M059J (cell line): ENCODE measurements at places on chromosomes 13 and 19.
A peak's percentile ranks its signal among the peaks of the same experiment; 100 is the strongest.

DNA sequence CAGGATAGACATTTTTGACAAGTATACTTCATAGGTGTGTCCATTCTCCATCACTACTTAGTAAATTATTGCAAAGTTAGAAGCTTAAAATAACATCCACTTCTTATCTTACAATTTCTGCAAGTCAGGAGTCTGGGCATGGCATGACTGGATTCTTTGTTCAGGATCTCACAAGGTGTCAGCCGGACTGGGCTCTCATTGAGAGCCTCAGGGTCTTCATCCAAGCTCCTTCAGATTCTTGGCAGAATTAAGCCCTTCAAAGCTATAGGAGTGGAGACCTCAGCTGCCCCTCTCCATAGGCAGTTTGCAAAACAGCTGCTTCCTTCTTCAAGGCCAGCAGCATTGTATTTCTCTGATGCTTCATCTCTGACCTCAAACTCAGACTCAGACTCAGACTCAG, 9.1 kb upstream of the SIN3B start:
- no peak for DNase-seq

GRCh38 chr19:35648017-35648961, at the start of gene COX6B1:
Gene COX6B1, plus strand, starts transcription at chr19:35648323. Its CDS starts 2,921 bp downstream, at chr19:35651244.
- DNase-seq: peak; percentile 99

DNA sequence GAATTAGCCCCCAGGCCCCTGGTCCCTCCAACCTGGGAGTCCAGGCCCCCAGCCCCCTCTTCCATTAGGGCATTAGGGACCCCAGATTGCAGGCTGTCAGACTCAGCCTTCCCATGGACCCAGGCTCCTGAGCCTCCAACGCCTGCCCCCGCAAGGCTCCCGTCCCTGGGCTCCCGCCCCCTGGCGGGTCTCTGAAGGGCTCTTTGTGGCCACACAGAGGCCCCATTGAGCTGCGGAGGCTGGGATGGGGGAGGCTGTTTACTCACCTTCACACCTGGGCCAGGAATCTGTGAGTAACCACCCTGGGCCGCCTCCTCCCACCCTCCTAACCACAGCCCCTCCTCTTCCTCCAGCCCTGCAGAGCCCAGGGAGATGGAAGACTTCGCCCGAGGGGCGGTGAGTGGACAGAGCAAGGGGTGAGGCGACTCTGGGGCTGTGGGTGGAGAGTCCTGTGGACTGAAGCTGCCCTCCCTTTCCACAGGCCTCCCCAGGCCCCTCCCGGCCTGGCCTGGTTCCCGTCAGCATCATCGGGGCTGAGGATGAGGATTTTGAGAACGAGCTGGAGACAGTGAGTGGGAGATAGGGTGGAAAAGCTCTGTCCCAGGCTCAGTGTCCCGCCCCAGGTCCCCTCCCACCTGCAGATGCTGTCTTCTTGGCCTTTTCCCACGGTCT, 4.9 kb downstream of the ARHGEF1 start:
- DNase-seq: peak; percentile 97

- no peak for DNase-seq
These were observed 1.2 kb downstream of the RAB11B start for GRCh38 chr19:8391198-8392016.

- DNase-seq: no peak
These were observed 3.9 kb upstream of the KBTBD6 start for GRCh38 chr13:41136396-41137031.

- DNase-seq: no peak
These were observed 31.3 kb upstream of the FOXO1 start for GRCh38 chr13:40697711-40698110.

GRCh38 chr19:19542507-19542906, 4.4 kb downstream of the CILP2 start:
- DNase-seq: no peak

- DNase-seq: no peak
These were observed 4.6 kb downstream of the ZNF444 start for GRCh38 chr19:56145698-56146097.

DNA sequence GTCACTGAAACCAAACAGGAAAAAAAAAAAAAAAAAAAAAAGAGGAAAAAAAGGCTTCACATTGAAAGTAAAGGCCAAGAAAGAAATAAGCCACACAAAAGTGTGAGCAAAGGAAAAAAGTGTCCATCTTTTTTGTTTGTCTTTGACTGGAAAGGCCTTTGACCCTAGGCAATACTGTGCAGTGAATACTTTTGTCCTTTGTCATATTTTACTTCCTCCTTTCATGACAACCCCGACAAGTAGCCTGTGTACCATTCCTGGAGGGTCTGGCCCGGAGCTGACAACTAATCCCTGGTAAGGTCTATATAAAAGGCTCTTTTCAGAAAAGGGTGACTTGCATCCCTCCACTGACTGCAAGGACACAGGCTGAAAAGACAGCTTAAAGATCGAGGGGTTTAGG, 12.9 kb upstream of the MICU2 start:
- DNase-seq: peak; percentile 12

DNA sequence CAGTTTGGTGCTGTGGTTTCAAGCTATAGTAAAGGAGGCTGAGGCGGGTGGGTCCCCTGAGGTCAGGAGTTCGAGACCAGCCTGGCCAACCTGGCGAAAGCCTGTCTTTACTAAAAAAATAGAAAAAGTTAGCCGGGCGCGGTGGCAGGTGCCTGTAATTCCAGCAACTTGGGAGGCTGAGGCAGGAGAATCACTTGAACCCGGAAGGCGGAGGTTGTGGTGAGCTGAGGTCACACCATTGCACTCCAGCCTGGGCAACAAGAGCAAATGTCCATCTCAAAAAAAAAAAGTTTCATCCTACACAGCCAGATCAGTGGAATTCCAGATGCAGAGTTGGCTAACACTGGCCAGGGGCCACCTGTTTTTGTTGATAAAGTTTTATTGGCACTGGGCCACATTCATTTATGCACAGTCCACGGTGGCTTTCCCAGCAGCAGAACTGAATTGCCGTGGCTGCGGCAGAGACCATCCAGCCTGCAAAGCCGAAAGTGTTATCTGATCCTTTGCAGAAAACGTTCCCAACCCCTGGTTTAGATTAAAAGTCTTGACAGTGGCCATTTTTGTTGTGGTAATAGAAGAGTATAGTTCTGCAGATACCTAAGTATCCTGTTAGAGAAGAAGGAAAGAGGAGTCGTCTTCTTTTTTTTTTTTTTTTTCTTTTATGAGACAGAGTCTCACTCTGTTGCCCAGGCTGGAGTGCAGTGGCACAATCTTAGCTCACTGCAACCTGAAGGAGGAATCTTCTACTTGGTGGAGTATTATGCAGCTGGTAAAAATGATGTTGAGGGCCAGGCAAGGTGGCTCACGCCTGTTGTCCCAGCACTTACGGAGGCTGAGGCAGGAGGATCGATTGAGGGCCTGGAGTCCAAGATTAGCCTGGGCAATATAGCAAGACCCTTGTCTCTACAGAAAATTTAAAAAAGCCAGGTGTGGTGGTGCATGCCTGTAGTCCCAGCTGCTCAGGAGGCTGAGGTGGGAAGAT, 8.7 kb downstream of the NCLN start:
- DNase-seq: no peak

- DNase-seq: no peak
These were observed 2.7 kb downstream of the SIPA1L3 start for GRCh38 chr19:37909661-37910199.

GRCh38 chr13:24127116-24127631, 33.3 kb upstream of the SPATA13 start:
- no peak for DNase-seq

DNA sequence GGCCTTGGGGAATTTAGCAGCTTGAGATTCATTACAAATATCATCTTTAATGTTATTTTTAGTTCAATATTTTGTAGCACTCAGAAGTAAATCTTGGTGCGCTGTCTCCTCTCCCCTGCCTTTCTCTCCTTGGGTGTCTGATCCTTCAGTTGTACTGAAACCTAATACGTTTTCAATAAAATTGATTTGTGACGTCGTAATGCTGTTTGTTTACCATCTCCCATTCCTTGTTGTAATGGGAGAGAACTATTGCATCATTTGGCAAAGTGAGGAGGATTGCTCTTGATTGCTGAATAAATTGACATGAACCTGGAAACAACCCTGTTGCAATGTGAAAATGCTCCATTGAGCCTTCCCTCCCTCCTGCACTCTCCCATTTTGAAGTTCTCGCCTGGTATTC, 43.2 kb upstream of the TSHZ3 start:
- no peak for DNase-seq

GRCh38 chr19:11137542-11138384, 17.8 kb downstream of the SPC24 start:
- DNase-seq: peak; percentile 94

DNA sequence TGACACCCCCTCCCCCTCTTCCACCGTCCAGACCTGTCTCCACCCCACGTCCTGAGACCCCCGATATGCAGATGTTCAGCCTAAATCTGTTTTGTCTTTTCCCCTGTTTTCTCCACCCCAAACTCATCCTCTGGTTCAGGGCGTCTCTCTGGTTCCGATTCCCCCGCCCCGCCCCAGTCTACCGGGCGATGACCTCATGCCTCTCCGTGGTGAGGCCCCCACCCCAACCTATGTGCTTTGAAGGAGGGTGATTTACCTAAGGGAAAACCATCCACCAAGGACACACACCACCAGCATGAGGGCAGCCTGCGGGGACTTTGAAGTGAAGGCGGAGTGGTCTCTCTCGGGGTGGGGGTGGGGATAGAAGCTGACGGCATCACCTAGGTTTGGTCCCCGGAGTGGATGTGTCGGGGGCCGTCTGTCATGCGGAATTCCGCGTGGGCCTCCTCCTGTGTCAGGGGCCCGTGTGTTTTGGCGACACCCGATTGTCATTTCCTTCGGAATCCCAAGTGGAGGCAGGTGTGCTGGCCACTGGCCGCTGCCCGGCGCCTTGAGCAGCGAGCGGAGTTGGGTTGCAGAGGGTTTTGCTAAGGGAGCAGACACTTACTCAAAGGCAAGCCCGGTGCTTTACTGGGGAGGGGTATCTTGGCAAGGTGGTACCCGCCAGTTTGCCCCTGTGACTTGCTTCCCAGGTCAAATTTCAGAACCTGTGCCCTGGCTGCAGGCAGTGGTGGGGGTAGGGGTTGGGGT, 1.4 kb downstream of the FZR1 start:
- no peak for DNase-seq

- DNase-seq: no peak
These were observed 63.5 kb downstream of the ALOX5AP start for GRCh38 chr13:30798776-30799355.

DNA sequence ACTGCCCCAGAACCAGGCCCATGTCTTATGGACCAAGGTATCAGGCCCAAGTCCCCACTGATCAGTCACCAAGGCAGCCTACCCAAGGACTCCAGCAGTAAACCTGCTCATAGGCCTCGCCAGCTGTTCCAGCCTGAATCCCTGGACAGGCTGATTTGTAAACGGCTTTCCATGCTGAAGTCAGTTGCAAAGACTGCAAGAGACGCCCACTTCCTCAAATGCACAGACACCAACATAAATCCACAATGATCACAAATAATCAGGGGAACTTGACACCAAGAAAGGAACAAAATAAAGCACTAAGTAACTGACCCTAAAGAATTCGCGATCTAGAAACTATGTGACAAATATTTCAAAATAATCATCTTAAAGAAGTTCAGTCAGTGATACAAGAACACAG, 75.2 kb downstream of the RXFP2 start:
- no peak for DNase-seq

GRCh38 chr13:45258334-45258675, 57.5 kb upstream of the KCTD4 start:
- peak; percentile 57 for DNase-seq

DNA sequence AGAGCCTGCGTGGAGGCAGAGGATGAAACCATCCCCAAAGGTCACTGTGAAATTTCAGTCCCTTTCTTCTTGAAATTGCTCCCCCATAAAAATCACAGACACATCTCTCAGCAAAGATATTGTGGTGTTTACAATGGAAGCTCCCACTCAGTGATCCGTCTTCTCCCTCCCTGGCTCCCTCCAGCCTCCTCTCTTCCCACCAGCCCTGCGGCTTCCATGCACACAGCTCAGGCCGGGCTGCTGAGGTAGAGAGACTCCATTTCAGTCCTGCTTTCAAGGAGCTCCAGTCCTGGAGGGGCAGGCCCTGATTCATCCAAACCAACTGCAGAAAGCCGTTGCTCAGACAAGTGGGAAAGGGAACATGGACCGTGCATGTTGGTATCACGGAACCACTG, 24.0 kb upstream of the MIER2 start:
- DNase-seq: no peak

DNA sequence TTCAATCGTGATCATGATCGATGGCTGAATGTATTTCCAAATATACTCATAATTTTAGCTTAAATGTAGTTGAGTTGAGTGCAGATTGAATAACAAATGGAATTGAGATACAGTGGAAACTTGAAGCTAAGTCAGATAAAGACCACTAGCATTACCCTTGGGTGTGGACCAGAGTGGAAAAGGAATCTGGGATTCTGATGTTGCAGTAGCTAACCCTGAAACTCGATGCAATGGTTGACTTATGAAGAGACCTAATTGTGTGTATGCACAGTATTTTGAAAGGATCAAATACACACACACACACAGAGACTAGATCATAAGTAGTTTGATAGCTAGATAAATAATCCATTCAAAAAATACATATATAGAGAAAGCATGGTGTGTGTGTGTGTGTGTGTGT, 135.8 kb downstream of the RXFP2 start:
- no peak for DNase-seq

DNA sequence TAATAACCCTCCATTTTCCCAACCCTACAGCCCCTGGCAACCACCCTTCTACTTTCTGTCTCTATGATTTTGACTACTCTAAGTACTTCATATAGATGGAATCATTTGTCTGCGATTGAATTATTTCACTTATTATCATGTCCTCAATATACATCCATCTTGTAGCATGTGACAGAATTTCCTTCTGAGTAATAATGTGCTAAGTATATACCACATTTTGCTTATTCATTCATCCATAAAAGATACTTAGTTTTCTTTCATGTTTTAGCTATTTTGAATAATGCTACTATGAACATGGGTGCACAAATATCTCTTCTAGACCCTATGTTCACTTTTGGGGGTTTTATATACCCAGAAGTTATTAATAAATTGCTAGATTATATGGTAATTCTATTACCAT, 17.4 kb upstream of the NDFIP2 start:
- no peak for DNase-seq

- peak; percentile 55 for DNase-seq
These were observed 750 bp downstream of the RAB20 start for GRCh38 chr13:110560601-110561343.

- peak; percentile 61 for DNase-seq
These were observed 41.9 kb upstream of the POSTN start for GRCh38 chr13:37640499-37640898.

- DNase-seq: peak; percentile 60
These were observed 81.5 kb downstream of the RYR1 start for GRCh38 chr19:38514812-38515633.

DNA sequence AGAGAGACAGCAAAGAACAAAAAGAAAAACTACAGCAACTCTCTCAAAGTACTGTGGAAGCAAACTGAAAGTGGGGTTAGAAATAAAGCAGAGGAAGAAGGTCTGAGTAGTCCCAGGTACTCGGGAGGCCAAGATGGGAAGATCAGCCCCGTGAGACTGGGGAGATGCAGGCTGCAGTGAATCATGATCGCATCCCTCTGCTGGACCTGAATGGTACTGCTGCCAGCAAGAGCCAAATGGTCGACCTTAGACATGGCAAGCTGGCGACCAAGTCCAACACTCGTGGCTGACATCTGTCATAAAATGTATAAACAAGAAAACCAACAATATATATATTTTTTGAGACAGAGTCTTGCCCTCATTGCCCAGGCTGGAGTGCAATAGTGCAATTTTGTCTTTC, 33.7 kb upstream of the ZNF724 start:
- DNase-seq: peak; percentile 43

GRCh38 chr13:43472980-43473379, 313.8 kb downstream of the ENOX1 start:
- no peak for DNase-seq

- no peak for DNase-seq
These were observed 65.8 kb downstream of the KATNAL1 start for GRCh38 chr13:30241532-30241931.

- no peak for DNase-seq
These were observed 140.6 kb downstream of the ZIC5 start for GRCh38 chr13:99830931-99831330.
